ENCODE measurements at places on chromosomes 5 and 9. TPM values are rescaled to one million over a fixed set of nuclear protein-coding genes. Genes with fewer than 3 reads are reported as not detected.

The GNG10 gene
- polyA plus RNA-seq, result 69.7 TPM

The FRMD3 gene
- 27.0 TPM for polyA plus RNA-seq

DNA sequence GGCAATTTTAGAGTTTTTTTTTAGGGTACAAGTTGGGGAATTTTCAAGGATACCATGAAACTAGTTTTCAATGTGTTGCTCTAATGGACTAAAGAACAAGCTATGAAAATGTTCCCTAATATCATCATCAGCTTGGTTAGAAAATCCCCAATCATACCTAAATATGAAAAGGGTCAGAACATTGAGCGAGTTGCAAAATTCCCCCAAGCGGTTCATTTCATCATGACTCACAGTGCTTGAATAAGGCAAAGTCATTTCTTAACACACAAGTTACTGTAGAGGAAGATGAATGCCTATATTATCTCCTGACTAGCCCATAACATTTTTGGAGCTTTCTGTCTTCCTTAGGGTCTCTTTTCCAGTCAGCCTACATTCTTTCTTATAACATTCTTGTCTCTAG, 62.7 kb downstream of the ST8SIA4 start:
- DNase-seq, result no peak

The LHX3 gene
- polyA plus RNA-seq, result not detected

The HACD4 gene
- polyA plus RNA-seq, result 3.4 TPM

The SHC3 gene
- 2.7 TPM for polyA plus RNA-seq

DNA sequence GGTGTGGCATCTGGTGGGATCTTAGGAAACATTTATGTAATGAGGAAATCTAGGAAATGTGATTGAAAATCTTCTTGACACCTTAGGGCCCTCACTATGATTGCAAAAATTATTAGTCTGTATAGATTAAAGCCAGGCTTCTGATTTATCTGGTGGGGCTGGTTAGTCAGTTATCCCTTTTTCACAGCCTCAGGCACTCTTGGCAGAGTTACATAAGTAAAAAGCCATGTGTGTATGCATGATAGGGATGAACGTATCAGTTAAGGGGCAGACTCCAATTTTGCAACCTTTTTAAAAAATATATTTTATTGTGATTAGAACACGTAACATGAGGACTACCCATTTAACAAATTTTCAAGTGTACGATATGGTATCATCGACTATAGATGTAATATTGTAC, 30.6 kb upstream of the RAB14 start:
- no peak for DNase-seq
